Activated T-helper 17 cell treated with anti-CD3 and anti-CD28 coated beads, Interleukin-2, amount 50 U/mL, for 72 hours (primary cell): ENCODE measurements at places on chromosomes 11 and 22.
A peak's percentile ranks its signal among the peaks of the same experiment; 100 is the strongest.

DNA sequence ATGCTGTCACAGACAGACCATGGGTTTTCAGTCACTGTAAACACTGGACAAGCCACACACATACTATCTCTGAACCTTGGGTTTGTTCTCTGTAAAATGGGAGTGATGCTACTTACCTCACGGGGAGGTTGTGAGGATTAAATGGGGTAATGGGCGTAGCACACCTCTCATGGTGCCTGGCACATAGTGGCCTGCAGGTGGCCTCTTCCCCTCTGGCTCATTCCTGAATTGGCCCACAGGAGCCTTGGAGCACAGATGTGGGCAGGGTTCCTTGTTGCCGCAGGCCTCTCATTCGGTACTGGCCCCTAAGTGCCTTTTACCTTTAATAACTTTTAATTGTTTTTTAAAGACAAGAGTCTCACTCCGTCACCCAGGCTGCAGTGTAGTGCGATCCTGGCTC is 11.7 kb downstream of the MICAL2 start:
- no peak for ATAC-seq

DNA sequence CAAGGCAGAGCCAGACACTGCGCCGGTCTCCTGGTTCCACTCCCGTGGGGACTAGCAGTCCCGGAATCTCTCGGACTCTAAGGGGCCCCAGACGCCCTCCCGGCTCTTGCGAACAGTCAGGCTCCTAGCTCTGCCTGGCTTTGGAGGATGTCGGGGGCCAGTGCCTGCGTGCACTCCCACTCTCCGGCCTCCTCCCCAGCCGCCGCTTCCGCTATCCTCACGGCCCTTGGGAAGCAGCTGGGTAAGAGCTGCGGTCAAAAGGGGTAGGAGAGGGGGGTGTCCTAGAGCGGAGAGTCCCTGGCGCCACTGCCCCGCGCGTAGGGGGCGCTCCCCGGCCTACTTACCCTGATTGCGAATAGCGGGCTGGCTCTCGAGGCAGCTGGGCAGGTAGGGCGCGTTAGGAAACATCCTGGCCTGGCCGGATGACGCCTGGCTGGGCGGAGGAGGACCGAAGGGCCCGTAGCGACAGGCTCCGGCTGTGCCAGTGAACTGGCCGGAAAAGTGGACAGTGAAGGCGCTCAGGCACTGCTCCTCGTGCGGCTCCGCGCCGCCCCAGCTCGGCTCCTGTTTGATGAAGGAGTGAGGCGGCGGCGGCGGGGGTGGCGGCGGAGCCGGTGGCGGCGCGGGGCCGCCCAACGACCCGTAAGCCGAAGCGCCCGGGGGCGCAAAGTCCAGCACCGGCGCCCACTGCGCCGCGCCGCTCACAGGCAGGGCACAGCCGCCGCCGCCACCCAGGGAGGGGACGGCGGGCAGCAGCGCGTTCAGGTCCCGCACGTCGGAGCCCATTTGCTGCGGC is 785 bp downstream of the WT1 start:
- ATAC-seq: no peak

GRCh38 chr11:131695889-131696429 is 325.5 kb downstream of the NTM start:
- no peak for ATAC-seq

GRCh38 chr22:17402293-17402692 is 33.0 kb downstream of the CECR2 start:
- ATAC-seq: no peak

- ATAC-seq: peak; percentile 68
These were observed 35.0 kb upstream of the OR6M1 start for GRCh38 chr11:123841174-123841573.

GRCh38 chr11:111514216-111515031 is at the start of gene HOATZ:
Gene HOATZ, plus strand, starts transcription at chr11:111514778. Its CDS starts 7 bp downstream, at chr11:111514785.
- ATAC-seq: no peak

DNA sequence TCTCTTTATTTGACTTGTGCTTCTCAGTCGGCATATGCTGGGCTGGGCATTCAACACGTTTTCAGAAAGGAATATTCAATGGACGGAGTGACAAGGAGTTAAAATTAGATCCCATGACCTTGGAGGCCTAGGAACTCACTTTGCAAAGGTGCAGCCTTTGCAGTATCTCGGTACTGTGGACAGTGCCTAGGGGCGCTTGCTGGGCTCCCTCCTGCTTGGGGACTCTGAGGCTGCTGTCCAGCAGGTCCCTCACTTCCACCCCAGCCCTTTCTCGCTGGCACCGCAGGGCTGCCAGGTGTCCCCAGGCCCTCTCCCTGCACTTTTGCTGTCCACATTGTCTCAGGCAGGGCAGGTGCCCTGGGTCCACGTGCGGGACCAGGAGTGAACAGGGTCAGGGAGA is 255.5 kb upstream of the B3GAT1 start:
- no peak for ATAC-seq

DNA sequence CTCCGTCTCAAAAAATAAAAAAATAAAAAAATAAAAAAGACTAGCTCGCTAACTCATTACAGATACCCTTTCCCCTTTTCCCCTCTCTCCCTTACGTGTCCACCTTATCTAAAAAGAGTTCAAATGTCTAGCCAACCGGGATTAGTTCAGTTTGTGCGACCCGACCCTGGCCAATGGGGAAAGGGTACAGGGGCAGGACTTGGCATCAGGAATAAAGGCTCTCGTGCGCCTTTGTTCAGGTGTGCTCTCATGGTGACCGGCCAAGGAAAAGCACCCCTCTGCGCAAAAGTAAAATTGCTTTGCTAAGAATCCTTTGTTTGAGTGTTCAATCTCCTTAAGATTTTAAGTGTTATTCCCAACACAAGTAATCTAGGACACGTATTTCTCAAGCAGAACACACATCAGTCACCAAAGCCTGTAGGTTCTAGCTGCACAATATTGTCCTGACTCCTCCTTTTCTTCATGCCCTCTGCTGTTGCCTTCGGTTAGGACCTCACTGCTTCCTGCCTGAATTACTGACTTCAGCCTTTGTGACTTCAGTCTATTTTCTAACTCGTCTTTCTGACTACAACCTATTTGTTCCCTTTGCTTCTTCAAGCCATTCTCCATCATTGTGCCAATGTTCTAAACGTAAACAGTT is 20.7 kb upstream of the CECR2 start:
- no peak for ATAC-seq

DNA sequence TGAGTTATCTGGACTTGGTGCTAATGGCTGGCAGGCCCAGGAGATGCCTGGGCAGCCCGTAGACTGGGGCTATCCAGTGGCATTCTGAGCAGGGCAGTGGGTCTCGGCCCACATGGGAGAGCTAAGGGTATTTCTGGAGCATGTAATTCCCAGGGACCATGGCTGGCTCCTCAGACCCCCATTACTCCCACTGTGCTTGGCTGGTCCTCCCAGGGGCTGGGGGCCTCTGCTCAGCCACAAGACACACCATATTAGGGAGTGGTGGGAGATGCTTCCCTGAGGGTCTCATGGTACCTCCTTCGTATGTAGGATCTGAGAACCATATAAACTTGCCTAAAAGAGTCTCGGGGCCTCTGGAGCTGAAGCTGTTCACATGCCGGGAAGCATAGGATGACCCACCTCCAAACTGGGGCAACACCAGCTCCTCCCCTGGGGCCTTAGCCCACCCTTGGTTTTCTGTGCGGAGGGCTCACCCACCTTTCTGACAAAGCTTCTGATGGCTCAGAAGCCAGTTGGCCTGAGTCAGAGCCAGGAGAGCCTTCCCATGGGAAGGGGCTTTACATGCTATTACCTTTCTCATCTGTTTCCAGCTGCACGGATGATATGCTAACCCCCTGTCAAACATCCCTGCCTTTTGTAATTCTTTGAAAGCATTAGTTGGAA is 9.5 kb upstream of the FTH1 start:
- ATAC-seq: no peak

DNA sequence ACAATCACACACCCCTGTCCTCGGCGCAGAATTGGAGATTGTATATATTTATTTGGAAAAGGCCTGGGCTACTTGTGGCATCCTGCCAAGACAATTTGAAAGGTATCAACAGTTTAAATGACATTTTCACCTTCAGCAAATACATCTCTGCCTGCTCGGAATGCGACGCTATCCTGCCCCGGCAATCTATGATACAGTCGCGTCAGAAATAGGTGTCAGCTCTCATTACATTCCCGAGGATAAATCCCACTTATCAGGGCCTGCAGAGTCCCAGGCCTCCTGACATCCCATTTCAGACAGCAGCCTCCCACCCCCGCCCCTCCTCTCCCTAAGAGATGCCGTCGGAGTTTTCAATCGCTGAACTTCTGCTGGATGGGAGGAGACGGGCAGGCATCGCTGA is 114.7 kb downstream of the BRD1 start:
- no peak for ATAC-seq

- no peak for ATAC-seq
These were observed 56.2 kb downstream of the BUD13 start for GRCh38 chr11:116716621-116717020.

DNA sequence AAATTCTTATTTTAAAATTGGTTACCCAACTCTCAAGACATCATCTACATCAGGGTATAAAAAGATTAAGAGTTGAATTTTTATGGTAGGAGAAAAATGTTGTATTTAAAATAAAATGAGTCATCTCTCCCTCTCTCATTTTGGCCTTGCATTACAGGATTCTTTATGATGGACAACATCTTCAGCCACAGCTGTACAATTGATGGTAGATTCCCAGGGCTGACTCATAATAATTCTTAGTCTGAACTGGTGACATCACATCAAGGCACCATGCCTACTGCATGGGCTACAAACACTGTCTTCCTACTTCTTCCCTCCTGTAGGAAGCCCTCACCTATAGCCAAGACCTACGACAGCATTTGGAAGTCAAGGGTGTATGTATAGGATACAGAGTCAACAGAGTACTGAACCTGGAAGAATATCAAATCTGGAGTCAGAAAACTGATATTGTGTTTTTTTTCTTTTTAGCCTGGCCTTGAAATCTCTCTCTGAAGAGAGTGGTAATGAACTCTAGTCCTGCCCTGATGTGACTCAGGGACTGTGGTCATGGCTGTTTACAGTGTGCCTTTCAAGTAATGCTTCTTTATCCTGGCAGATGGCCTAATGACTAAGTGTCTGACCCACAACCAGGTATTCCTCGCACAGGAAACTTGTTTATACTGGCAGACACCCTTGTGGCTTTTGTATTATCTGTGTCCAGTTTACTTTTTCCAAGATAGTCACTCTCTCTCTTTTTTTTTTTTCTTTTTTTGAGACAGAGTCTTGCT is 32.5 kb downstream of the MRGPRX2 start:
- peak; percentile 67 for ATAC-seq

- peak; percentile 0 for ATAC-seq
These were observed 640 bp downstream of the PPP1CA start for GRCh38 chr11:67400942-67401494.

DNA sequence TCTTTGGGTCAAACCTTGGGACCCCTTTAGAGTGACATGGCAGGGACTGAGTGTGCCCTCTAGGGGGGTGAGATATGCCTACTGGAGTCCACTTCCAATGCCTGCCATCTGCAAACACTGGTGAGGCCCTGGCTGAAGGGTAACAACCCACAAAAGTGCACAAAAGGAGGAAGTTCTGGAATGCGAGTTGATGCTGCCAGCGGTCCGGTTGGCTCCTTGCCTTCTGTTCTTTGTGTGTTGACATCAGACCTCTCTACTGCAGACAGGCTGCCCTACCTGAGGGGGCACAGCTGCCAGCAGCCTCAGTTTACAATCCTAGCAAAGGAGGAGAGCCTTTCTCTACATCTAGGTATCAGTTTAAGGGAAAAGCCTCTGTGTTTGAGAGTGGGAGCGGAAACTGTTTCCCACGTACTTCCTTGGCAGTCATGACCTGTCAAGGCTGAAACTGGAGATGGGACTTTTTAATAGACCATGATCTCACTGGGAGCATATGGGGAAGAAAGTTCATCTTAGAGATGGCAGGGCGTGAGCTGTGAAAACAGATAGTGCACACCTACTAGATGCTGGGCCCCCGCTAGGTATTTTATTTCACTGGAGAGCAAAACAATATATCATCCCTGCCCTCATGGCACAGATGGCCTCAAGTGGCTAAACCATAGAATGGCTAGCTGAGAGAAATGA is 27.2 kb downstream of the BMAL1 start:
- no peak for ATAC-seq

- ATAC-seq: no peak
These were observed 131.6 kb upstream of the B3GAT1 start for GRCh38 chr11:134543645-134544044.

DNA sequence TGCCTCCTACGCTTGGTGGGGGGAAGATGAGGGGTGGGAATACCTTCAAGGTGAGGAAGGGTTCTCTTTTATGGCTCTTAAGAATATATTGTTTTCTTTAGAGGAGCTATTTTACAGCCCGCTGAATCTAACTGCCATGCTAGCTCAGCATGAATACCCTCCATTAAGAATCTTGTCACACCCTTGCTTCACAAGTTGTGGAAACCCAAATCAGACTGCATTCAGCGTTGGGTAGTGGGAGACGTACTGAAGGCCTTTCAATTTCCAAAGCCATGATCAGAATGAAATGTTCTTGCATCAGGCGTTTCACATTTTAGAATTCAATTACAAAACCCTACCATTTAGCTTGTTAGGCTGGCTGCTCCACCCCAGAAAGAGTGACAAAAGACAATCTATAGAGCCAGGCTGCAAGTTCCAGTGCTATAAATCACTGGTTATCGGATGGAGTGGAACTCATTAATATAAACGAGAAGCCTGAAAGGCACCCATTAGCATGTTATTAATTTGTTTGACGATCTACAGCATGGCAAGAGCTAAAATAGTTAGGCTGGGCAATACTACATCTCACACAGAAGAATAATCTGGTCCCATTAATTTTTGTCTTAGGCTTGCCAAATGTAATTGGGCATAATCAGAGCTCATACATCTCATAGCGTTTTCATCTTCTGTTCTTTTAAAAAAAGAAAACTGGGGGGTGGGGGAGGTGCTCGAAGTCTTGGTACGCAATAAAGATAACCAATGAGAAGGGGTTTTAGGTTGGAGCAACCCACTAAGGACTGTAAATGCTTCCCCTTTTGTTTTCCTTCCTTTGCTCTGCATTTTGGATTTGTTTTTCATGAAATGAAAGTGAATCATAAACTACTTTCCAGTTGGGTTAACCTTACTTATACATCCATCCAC is 57.5 kb downstream of the ABTB2 start:
- no peak for ATAC-seq

- ATAC-seq: no peak
These were observed 8.3 kb downstream of the FXYD2 start for GRCh38 chr11:117816151-117816741.

DNA sequence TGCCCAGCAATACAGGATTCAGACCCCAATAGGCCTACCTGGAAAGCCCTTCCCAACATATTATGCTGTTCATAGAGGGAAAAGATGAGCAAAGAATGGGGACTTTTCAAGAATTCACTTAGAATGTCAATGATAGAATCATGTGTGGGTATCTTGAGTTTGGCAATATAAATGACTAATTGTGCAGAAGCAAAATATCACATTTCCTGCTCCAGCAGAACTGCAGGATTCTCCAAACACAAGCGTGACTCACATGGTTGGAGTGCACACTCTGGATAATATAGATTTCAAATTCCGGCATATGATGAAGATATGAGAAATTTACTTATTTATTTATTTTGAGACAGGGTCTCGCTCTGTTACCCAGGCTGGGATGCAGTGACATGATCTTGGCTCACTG is 12.5 kb upstream of the APOL5 start:
- ATAC-seq: no peak

- no peak for ATAC-seq
These were observed 22.2 kb upstream of the PICK1 start for GRCh38 chr22:38034884-38035529.
